ENCODE measurements at places on chromosomes 5 and 9. TPM values are rescaled to one million over a fixed set of nuclear protein-coding genes. Genes with fewer than 3 reads are reported as not detected.

SLC34A3 gene
- not detected for total RNA-seq

GNAQ gene
- 57.7 TPM for total RNA-seq

SPATA9 gene
- total RNA-seq: not detected

BTNL8 gene
- total RNA-seq: not detected

RLN1 gene
- 0.73 TPM for total RNA-seq

PCDHGA8 gene
- 0.18 TPM for total RNA-seq

F2RL2 gene
- total RNA-seq: not detected

PCDHB10 gene
- total RNA-seq: not detected

NDOR1 gene
- total RNA-seq: 38.6 TPM

OR2S2 gene
- total RNA-seq: not detected

HAPLN1 gene
- not detected for total RNA-seq

CARD6 gene
- total RNA-seq: 5.0 TPM

CCDC192 gene
- not detected for total RNA-seq

PTGS1 gene
- total RNA-seq: 0.43 TPM

RASEF gene
- total RNA-seq: not detected

EGFLAM gene
- not detected for total RNA-seq

TRAF1 gene
- total RNA-seq: 82.3 TPM

CREBRF gene
- 11.3 TPM for total RNA-seq

SLC28A3 gene
- 0.14 TPM for total RNA-seq

VDAC1 gene
- total RNA-seq: 237 TPM

ALDH1A1 gene
- total RNA-seq: not detected

SPINK13 gene
- total RNA-seq: not detected
